ENCODE measurements at places on chromosomes 1 and 21.
A peak's percentile ranks its signal among the peaks of the same experiment; 100 is the strongest.

DNA sequence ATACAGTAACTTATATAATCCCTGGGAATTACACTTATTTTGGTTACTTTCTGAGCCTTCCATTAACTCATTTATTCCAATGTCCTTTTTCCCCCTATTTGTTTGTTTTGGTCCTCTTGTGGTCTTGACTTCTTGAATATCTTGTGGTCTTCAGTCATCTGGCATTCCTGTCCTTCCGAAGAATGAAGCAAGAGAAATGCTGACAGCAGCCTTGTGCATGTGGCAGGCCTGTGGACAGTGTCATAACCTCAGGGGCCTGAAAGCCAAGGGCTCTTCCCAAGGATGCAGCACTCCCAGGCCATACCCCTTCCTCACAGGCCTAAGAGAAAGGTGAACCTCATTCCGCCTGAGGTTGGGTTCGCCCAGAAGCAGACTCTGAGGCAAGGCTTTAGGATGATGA, 470.2 kb downstream of the DISC1 start:
- no peak for DNase-seq

GRCh38 chr1:3821447-3821846, 25.1 kb upstream of the LRRC47 start:
- DNase-seq: peak; percentile 64

DNA sequence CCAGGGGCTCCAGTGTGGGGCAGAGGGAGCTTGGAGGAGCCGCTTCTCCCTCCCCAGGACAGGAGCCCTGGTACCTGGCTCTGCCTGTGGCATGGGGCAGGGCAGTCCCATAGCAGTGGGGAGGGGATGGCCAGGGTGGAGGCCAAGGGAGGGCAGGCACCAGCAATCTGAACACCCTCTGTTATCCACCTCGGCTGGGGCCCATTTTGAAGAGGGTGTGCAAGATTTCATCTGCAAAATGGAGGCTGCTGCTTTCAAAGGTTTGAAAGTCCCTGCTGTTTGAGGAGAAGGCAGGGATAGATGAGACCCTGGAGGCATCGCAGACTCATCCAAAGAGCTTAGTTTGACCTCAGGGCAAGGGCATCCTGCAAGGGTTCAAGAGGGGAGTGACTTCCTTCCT, 15.2 kb upstream of the TMPRSS2 start:
- no peak for DNase-seq

DNA sequence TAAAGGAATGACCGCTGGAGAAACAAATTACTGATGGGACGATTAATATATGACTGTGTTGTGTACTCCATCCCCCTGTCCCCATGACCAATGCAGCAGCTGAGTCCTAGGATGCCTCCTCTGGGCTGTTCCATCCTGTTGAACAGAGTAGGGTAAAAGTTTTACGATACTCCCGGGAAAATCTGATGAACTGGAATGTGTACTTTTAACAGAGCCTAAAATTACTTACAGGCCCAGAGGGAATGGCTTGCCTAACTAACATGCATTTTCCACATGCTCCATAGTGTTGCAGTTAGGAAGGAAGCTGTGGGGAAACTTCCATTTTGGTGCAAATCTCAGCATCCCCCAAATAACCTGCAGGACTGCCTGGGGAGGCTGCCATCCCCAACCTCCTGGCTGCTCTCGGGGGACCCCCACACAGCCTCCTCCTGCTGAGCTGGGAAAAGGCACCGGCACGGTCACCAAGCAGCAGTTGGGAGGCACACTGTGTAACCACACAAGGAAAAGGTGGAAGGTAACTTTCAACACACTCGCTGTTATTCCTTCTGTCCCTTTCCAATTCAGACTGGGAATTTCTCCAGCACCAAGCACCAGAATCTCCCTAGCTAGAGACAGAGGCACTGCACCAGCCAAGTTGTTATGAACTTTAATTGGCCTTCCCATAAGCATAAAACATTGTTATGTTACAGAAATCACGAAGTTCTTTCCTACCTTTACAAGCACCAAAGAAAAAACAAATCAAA, 97.2 kb downstream of the BCAR3 start:
- DNase-seq: no peak

- DNase-seq: no peak
These were observed 56.7 kb downstream of the HSF2BP start for GRCh38 chr21:43602266-43603232.

- DNase-seq: no peak
These were observed 7.3 kb downstream of the IPO13 start for GRCh38 chr1:43954036-43954435.

DNA sequence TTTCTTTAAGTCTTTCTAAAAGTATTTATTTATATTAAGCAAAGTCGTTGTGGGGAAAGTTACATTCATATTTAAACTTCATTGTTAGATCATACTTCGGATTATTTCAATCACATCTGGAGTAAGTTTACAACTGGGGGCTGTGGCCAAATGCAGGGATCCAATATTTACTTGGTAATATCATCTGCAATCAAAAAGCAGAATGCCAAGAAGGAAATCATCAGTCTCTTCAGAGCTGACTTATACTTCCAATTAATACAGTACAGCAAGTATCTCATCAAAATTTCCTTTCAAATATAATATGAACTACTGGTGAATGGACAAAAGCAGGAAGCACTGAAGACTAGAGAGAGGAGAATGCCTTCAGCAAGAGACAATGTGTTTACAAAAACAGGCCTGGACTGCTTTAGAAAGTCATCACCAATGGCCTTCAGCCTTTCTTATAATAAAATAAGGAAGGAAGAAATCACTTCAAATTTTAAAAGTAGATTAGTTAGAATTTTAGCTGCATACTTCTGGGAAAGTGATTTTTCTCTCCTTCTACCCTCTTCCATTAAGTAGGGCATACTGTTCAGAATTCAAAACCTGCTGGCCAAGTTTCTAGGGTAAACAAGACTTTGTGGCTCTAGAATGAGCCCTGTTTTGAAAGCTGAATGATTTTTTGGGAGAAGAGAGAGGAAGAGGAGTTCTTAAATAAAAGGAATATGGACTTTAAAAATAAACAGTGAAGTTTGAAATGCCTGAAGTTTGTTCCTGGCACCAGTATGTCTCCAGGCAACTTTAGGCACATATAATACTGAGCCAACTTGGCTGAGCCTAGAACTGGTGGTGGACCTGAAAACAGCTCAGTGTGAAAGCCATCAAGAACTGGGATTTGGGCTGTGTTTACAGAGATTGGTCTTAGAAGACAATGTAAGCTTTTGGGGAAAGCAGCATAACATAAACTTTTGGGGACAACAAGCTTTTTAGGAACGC, 22.2 kb upstream of the MYOC start:
- DNase-seq: no peak

- peak; percentile 46 for DNase-seq
These were observed 44.0 kb downstream of the TRIM62 start for GRCh38 chr1:33137800-33138199.

DNA sequence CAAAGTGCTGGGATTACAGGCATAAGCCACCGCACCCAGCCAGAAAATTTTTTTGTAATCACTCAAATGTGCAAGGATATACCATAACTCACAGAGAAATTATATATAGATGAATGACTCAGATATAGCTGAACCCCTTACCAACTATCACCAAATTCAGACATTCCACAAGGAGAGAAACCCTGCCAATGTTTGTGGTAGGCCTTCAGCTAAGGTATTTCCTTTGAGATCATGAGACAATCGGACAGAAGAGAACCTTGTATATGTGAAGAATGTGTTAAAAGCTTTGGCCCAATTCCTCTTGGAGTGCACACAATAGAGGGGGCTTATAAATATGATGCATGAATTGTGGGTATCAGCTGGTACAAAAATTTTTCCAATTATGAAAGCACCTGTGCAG, 50.7 kb downstream of the ZNF684 start:
- DNase-seq: no peak

DNA sequence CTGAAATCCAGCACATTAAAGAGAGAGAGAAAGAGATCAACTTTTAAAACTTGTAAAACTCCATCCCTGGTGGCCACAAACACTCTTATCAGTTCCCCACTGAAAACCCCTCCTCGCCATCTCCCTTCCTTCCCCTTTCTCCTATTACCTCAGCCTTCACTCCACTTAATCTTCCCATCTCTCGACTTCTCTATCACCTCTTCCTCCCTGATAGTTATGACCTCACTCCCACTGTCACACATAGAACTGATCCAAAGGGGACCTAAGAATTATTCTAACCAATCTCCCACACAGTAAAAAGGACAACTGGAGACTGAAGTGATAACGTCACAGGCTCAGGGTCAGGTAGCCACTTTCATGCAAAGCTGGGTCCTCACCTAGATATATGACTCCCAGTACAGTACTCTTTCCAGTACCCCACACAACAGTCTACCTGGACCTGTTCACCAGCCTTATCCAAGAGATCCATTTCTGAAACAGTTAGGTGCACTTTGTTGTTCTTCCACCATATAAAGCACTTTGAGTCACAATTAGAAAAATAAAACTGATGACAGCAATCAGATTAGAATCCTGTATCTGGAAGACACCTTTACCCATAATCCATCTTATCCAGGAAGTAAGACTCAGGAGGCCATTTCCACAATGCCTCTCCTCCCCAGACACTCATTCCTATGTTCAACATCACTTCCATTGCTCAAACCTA, 324.8 kb downstream of the SMYD3 start:
- no peak for DNase-seq

- no peak for DNase-seq
These were observed 1226.1 kb downstream of the NCAM2 start for GRCh38 chr21:22224261-22224660.

DNA sequence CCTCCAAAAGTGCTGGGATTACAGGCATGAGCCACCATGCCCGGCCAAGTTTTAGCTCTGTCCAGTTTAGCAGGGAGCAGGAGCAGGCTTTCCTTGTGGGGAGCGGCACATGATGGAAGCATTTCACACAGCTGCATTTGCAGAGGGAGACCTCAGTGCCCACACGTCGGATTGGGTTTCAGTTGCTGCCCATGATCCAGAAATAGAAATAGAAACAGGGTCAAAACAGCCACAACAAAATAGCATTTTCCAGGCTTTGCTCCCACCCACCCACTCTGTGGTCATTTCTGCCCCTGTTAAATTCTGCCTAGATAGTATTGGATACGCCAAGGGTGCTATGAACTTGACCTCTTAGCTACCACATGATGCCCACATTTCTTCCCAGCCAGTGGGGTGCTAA, 128.4 kb downstream of the CNIH3 start:
- DNase-seq: no peak

GRCh38 chr21:36854391-36854790, 112.1 kb downstream of the HLCS start:
- peak; percentile 68 for DNase-seq

- no peak for DNase-seq
These were observed 435.1 kb downstream of the PRDM2 start for GRCh38 chr1:14135070-14135469.

GRCh38 chr1:203695116-203695515, 68.5 kb downstream of the ATP2B4 start:
- no peak for DNase-seq

DNA sequence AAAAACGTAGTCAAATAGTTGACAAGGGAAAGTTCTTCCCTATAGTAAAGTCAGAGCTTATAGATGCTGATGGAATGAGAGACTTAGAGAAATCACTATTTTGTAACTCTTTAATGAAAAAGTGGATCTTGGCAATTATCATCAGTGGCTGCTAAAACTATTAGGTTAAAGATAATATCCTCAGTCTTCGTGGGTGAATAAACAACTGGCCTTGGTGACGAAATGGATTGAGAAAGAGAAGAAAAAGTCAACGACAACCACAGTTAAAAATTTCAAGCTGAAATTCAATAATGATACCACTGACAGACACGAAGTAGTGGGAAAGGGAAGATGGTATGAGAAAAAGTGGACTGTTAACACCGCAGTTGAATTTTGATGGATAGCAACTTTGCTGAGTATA, 90.0 kb upstream of the GNG4 start:
- no peak for DNase-seq

DNA sequence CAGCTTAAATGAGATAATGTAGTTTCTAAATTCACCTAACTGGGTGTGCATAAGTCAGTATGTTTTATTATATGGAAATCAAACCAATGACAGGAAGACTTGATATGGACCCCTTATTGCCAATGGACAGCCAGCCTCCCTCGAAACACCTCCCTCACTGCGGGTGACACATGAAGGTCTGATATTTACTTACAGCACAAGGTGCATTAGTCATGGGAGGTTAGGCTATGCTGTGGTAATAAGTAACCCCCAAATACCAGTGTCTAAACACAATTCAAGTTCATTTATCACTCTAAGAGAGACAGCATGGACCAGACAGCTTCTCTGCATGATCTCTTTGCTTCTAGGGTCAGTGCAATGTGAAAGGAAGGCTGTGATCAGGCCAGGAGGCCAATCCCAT, 126.0 kb upstream of the KCNJ6 start:
- no peak for DNase-seq

DNA sequence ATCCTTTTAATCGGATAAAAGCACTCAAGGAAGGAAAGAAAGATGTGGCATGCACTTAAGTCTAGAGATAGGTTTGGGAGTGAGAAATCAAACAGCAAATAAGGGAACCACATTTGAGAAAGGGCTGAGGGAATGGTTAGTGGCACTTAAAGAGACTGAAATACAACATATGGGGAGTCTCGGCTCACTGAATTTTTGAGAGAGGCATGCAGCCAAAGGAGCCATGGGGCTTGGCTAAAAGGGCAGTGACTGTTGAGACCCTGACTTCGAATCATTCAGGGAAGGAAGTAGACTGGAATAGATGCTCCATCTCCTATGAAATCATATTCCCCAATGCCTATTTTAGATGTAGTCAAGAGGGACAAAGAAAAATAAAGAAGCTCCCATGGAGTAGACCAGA, 58.3 kb upstream of the HAO2 start:
- DNase-seq: no peak

DNA sequence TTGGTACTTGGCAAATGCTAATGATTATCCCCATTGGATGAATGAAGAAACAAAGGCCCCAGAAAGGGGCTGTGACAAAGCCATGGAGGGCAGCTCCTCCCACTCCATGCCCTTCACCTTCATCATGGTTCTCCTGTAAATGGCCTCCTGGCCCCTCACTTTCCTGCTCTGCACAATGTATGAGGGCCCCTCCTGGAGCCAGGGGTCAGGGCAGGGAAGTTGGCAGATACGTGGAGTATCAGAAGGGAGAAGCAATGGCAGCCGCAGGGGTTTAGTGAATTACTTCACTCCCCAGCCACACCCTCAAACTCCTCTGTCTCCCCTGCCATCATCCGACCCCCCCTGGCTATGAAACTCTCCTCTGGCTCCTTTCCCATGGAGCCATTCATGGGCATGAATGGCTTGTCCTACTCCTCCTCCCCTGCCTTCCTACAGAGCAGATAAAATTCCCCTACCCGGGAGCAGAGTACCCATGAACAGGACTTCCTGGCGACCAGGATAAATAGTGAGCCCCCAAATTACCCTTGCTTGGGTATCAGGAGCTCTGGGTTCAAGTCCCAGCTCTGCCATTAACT, 86.3 kb downstream of the CAMK2N1 start:
- no peak for DNase-seq

- peak; percentile 41 for DNase-seq
These were observed 1211.0 kb upstream of the ADGRL4 start for GRCh38 chr1:80217377-80217986.

- DNase-seq: peak; percentile 37
These were observed 789 bp upstream of the GALE start for GRCh38 chr1:23801338-23801748.

All from SK-N-SH (cell line).